Tibial nerve (tissue), 4 donors: ENCODE measurements at places on chromosomes 13 and 19. TPM values are rescaled to one million over a fixed set of nuclear protein-coding genes. Genes with fewer than 3 reads are reported as not detected.

Gene IL11
- not detected for total RNA-seq

Gene FGF21
- total RNA-seq, result not detected

Gene AMER2
- total RNA-seq, result 1.4 TPM

Gene PSG3
- total RNA-seq, result not detected

Gene ZNF98
- not detected for total RNA-seq

GRCh38 chr19:45995715-45996385 lies 583 bp downstream of the CCDC61 start:
- H3K4me3 ChIP-seq, result peak overlapping the region; percentile 83
- H3K36me3 ChIP-seq, result no peaks in the 10 kb centered on the region
- no peak overlapping the region for H3K27ac ChIP-seq
- no peak for DNase-seq
- no peaks in the 10 kb centered on the region for H3K27me3 ChIP-seq

- H3K27me3 ChIP-seq, result no peaks in the 10 kb centered on the region
- H3K27ac ChIP-seq, result no peak overlapping the region
- no peak overlapping the region for H3K4me3 ChIP-seq
- no peaks in the 10 kb centered on the region for H3K36me3 ChIP-seq
- no peak for DNase-seq
These were observed 86.5 kb downstream of the IPO5 start for GRCh38 chr13:98039964-98040363.

DNA sequence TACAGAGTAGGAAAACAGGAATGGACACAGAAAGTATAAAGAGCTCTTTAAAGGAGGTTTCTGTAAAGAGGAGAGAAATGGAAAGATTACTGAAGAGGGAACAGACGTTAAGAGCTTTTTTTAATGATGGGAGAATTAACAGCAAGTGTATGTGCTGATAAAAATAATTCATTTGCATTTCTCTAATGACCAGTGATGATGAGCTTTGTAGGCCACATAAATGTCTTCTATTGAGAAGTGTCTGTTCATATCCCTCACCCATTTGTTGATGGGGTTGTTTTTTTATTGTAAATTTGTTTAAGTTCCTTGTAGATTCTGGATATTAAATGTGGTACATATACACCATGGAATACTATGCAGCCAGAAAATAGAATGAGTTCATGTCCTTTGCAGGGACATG lies 40.0 kb downstream of the MYO16 start:
- no peak overlapping the region for H3K4me3 ChIP-seq
- no peaks in the 10 kb centered on the region for H3K4me1 ChIP-seq
- no peak overlapping the region for H3K27ac ChIP-seq
- no peaks in the 10 kb centered on the region for H3K36me3 ChIP-seq
- no peaks in the 10 kb centered on the region for H3K27me3 ChIP-seq
- no peak for DNase-seq

DNA sequence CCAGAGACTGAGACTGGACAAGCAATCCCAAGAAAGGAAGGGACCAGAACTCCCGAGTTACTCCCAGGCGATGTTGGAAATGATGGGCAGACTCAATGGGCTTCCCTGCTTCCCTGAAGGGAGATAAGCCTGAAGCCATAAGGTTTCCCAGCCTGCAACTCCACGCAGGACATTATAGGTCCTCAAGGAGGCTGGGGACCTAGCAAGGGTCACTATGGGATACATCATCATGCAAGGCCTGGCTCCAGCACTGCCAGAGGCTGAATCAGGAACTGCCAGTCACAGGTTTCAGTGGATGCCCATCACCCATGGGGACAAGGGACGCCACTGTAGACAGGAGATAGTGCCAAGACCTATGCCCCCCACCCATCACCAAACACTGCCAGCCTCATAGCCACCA lies 338.7 kb downstream of the IRS2 start:
- no peaks in the 10 kb centered on the region for H3K4me1 ChIP-seq
- no peak overlapping the region for H3K4me3 ChIP-seq
- H3K36me3 ChIP-seq, result no peaks in the 10 kb centered on the region
- H3K27me3 ChIP-seq, result no peaks in the 10 kb centered on the region

- H3K4me3 ChIP-seq, result peak overlapping the region; percentile 4
- no peak for DNase-seq
- H3K27me3 ChIP-seq, result no peaks in the 10 kb centered on the region
- H3K4me1 ChIP-seq, result peaks cover 8% of the 10 kb centered on the region
These were observed 150.9 kb downstream of the PDS5B start for GRCh38 chr13:32737111-32737571.

- no peak overlapping the region for H3K4me3 ChIP-seq
- no peak overlapping the region for H3K27ac ChIP-seq
- no peaks in the 10 kb centered on the region for H3K27me3 ChIP-seq
These were observed 363.9 kb downstream of the MYO16 start for GRCh38 chr13:108993346-108993745.

- no peaks in the 10 kb centered on the region for H3K4me1 ChIP-seq
- no peaks in the 10 kb centered on the region for H3K27me3 ChIP-seq
- no peak for DNase-seq
- no peak overlapping the region for H3K4me3 ChIP-seq
These were observed 309.8 kb downstream of the KLF5 start for GRCh38 chr13:73368608-73369007.

- peaks cover 56% of the 10 kb centered on the region for H3K36me3 ChIP-seq
- no peaks in the 10 kb centered on the region for H3K27me3 ChIP-seq
These were observed 12.9 kb upstream of the MRI1 start for GRCh38 chr19:13751436-13751835.

DNA sequence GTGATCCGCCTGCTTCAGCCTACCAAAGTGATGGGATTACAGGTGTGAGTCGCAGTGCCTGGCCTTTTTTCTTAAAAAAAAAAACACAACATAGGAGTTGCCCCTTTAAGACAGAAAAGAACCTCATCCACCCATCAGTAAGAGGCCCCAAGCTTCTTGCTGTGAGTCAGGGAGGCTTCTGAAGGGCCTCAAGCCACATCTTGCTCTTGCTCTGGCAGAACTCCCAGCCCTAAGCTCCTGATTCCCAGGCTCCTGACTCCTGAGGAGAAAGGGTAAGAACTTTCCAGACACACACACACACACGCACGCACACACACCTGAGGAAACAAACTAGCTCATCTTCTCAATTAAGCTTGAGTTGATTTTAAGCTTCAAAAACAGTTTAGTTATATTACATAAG lies 6.9 kb downstream of the ETFB start:
- DNase-seq, result no peak
- no peaks in the 10 kb centered on the region for H3K36me3 ChIP-seq
- peaks cover 3% of the 10 kb centered on the region for H3K4me1 ChIP-seq

DNA sequence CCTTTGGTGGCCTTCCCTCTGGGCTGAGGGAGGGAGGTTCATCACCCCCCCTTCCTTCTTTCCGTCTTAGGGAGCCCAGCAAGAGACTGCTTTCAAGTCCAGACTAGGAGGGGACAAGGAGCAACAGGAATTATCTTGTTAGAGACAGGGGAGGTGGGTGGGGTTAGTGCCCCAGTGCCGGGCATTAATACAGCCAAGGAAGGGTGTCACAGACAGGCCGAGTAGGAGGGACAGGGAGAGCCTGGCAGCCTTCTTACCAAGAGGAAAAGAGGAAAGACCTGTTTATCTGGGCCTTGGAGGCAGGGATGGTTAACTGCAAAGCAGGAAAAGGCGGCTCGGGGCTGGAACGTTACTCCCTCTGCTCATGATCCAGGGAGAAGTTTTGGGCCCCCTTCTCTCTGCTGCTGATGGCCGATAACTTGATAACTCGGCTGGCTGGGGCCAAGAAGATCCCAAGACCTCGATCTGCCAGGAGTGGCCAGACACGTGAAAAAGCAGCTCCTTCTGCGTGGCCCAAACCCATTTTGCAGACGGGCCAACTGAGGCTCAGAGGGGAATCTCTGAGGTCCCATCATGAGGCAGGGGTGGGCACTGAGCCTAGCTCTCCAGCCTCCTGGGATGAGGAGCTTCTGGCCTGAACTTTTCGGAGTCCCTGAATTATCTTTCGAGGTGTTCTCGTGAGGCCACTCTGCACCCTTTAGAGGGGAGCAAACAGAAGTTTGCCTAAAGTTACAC lies 79.3 kb downstream of the PTPRS start:
- H3K4me1 ChIP-seq, result no peaks in the 10 kb centered on the region
- H3K27me3 ChIP-seq, result no peaks in the 10 kb centered on the region
- no peak for DNase-seq
- H3K27ac ChIP-seq, result no peak overlapping the region
- no peak overlapping the region for H3K4me3 ChIP-seq

DNA sequence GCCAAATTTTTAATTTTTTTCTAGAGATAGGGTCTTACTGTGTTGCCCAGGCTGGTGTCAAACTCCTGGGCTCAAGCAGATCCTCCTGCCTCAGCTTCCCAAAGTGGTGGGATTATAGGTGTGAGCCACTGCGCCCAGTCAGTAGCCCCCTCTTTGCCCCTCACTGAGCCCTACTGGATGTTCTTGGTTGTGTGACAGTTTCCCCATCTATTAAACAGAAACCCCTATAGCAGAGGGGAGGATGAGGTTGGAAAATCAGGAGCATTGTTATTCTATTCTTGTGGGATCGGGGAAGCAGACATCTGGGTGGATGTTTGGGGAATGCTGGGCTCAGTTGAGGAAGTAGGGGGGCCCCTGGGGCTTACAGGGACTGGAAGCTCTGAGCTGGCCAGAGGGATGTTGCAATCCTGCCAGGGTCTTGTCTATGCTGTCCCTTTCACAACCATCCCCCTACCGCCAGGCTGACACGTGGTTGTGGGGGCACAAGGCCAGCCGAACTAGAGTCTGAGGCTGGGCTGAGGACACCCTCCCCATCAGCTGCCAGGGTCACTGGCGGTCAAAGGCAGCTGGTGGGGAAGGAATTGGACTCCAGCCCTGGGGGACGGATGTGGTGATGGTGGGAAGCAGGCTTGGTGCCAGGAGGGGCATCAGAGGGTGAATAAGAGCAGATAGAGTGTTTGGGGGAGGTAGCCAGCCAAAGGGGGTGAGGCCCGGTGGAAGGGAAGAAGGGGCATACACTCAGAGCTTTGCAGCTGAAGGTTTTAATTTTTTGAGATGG lies 10.9 kb downstream of the APOC1 start:
- H3K4me3 ChIP-seq, result no peak overlapping the region
- H3K36me3 ChIP-seq, result no peaks in the 10 kb centered on the region

DNA sequence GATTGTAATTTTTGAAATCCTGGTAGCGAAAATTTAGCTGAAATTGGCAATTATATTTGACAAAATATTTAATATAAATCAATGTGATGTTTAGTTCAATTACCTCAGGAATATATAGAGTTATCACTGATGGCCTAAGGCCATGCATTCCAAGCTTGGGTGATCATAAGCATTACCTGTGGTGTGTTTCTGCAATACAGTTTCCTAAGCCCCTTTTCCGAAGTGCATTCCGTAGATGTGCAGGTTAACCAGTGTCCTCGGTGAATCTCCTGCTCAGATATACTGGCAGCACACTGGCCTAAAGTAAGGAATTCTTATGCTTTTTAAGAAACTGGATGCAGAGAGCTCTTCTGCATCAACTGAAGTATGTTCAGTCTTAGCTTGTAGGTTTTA lies 35.0 kb downstream of the ITGBL1 start:
- H3K4me1 ChIP-seq, result no peaks in the 10 kb centered on the region
- DNase-seq, result no peak
- H3K27ac ChIP-seq, result no peak overlapping the region
- H3K27me3 ChIP-seq, result no peaks in the 10 kb centered on the region

- H3K4me1 ChIP-seq, result peaks cover 44% of the 10 kb centered on the region
- no peaks in the 10 kb centered on the region for H3K36me3 ChIP-seq
- H3K4me3 ChIP-seq, result no peak overlapping the region
- no peaks in the 10 kb centered on the region for H3K27me3 ChIP-seq
- no peak for DNase-seq
These were observed 121.0 kb downstream of the COG6 start for GRCh38 chr13:39776439-39776838.

GRCh38 chr13:76210262-76210661 lies 574.1 kb downstream of the LMO7 start:
- DNase-seq, result no peak
- no peak overlapping the region for H3K4me3 ChIP-seq
- no peaks in the 10 kb centered on the region for H3K27me3 ChIP-seq
- H3K27ac ChIP-seq, result no peak overlapping the region

GRCh38 chr13:50365408-50366391 lies 350.5 kb downstream of the KCNRG start:
- peaks cover 4% of the 10 kb centered on the region for H3K4me1 ChIP-seq
- H3K36me3 ChIP-seq, result no peaks in the 10 kb centered on the region
- no peak overlapping the region for H3K27ac ChIP-seq
- H3K4me3 ChIP-seq, result no peak overlapping the region
- H3K27me3 ChIP-seq, result no peaks in the 10 kb centered on the region

GRCh38 chr19:49912965-49913685 lies 15.9 kb upstream of the ATF5 start:
- no peak overlapping the region for H3K4me3 ChIP-seq
- H3K27me3 ChIP-seq, result no peaks in the 10 kb centered on the region
- peaks cover 7% of the 10 kb centered on the region for H3K4me1 ChIP-seq
- H3K36me3 ChIP-seq, result no peaks in the 10 kb centered on the region
- DNase-seq, result no peak

DNA sequence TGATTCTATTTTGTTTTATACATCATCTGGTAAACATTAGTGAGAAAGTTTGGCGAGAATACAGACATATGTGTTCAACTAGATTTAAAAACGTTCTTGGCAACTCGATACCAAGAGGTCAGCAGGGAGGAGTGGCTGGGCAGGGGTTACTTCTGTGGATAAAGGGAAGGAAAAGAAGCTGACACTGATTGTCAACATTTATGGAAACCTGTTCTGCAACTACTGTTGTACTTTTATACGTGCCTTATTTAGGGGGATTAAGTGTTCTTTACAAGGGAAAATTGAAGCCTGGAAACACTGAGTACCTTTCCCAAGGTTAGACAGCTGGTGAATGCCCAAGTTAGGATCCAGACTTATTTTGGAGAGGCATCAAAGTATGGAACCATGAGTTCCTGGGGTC lies 65.0 kb downstream of the MTUS2 start:
- H3K27ac ChIP-seq, result no peak overlapping the region
- no peak overlapping the region for H3K4me3 ChIP-seq
- no peaks in the 10 kb centered on the region for H3K27me3 ChIP-seq
- no peaks in the 10 kb centered on the region for H3K4me1 ChIP-seq

GRCh38 chr19:19487950-19488874 lies 27.1 kb downstream of the TSSK6 start:
- H3K27me3 ChIP-seq, result no peaks in the 10 kb centered on the region
- no peaks in the 10 kb centered on the region for H3K36me3 ChIP-seq
- DNase-seq, result no peak
